Hematopoietic multipotent progenitor cell treated with erythropoietin and hydrocortisone succinate and interleukin-3 and kit ligand, for 4 days (in vitro differentiated cells): ENCODE measurements at places on chromosomes 13 and 19.

GRCh38 chr13:112245179-112245724 is 130.9 kb upstream of the SPACA7 start:
- DNase-seq: no peak

DNA sequence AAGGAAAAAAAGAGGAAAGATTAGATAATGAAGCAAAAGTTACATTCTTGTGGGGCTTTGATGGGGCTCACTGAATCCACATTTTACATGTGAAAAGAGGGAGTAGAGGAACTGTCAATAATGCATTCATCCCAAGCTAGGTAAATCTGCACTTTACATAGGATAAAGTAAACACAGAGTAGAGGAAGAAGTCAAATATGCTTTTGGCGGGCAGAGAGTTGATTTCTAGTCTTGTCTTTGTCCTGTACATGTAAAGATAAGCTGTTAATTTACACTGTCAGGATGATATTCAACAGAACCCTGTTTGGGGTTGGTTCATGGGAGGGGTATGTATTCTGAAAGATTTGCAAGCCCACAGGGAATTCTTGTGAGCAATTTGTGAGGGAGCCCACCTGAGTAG is 18.0 kb upstream of the TNFRSF19 start:
- DNase-seq: no peak

DNA sequence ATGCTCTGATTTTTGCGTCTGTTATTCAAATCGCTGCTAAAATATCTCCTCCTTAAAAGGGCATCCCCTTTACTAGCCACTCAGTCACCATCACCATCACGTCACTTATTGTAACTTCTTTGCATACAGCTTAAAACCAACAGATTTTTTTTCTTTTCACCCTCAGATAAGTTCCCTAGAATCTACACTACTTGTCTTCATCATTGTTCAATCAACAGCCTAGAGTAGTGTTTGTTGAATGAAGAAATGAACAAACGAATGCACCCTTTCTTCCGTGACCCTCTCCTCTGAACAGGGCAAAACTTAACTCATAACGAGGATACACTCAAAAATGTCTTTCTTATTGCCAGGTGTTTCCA is 1.1 kb upstream of the AKAP11 start:
- DNase-seq: no peak

DNA sequence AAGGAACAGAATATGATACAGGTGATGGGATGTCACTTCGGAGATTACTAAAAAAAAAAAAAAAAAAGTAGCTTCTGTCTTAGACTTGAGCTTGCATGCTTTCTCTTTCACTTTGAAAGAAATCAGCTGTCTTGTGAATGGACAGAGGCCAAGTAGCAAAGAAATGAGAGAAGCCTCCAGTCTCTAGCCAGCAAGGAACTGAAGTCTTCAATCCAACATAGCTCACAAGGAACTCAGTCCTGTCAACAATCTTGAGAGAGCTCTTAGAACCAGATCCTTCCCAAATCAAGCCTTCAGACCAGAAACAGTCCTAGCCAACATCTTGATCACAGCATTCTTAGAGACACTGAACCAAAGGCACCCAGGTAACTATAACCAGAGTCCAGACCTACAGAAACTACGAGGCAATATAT is 7.7 kb downstream of the N4BP2L2 start:
- DNase-seq: peak; percentile 61

- DNase-seq: no peak
These were observed 38.4 kb upstream of the PEPD start for GRCh38 chr19:33559996-33560395.

DNA sequence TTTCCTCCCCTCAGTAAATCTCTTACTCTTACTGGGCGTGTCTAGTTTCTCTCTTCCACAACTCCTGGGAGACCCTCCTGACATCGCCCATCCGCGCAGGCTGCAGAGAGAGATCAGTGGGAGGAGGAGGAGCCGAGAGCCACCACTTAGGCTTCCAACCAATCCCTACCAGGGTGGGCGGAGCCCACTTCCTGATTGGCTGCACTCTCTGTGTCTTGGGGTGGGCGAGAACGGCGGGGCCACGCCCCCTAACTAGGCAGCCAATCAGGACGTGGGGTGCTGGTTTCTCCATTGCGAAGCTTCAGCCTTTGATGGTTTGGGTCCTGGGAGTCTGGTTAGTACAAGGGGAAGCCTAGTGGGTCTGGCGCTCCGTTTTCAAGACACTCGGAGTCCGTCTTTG is at the start of gene PMIS2:
TSS of gene PMIS2 (plus strand) at position 326 of the 400 bp plus-strand sequence. CDS start 87 bp downstream, outside the sequence.
- peak; percentile 51 for DNase-seq

DNA sequence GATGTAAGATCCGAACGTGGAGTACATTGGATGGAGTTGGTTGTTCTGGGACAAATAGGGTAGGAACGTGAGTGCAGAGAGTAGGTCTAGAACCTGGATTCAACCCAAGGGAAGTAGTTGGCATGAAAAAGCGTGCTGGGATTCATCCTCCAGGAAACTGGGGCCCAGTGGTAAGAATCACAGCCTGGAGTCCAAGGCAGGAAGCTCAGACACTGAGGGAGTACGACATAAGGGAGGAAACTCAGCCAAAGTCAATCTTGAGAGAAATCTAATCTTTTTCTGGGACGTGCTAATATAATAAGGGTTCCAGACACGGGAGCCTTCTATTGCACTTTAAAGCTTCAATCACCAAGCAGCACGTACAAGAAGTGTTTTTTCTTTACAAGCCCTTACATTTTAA is 46.4 kb downstream of the DLEU7 start:
- no peak for DNase-seq

DNA sequence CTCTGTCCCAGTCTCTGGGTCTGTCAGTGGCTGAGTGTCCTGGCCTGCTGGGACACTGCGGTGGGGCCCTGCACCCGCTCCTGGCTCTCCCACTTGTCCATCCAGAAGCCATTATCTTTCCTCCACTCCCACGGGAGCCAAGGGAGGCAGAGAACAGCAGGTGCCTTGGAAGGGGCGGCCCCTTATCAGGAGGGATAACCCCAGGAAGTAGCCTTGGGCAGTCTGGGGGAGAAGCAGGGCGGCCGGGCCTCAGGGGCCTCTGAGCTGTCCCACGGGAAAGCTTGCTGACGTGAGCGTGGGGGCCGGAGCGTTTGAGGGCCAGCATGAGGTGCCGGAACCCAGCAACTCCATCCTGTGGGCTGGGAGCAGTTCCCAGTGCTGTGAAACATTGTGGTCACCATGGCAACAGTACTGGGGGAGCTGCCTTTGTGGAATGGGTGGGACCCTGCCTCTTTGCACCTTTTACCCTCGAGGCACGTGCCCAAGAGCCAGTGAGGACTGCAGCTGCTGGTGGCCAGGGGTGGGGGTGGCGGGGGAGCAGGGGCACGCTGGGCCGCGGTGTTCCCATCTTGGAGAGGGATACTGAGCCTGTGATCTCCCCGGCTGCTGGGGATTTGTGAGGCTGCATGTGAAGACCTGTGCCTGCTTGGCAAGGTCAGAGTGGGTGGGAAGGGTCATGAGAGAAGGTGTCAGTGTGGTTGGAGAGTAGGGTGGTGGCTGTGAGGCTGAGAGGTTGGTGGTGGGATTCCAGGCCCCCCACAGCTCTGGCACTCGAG is 20.9 kb downstream of the KLHL26 start:
- no peak for DNase-seq

- DNase-seq: no peak
These were observed 2.2 kb downstream of the CBY2 start for GRCh38 chr13:45704211-45704739.

DNA sequence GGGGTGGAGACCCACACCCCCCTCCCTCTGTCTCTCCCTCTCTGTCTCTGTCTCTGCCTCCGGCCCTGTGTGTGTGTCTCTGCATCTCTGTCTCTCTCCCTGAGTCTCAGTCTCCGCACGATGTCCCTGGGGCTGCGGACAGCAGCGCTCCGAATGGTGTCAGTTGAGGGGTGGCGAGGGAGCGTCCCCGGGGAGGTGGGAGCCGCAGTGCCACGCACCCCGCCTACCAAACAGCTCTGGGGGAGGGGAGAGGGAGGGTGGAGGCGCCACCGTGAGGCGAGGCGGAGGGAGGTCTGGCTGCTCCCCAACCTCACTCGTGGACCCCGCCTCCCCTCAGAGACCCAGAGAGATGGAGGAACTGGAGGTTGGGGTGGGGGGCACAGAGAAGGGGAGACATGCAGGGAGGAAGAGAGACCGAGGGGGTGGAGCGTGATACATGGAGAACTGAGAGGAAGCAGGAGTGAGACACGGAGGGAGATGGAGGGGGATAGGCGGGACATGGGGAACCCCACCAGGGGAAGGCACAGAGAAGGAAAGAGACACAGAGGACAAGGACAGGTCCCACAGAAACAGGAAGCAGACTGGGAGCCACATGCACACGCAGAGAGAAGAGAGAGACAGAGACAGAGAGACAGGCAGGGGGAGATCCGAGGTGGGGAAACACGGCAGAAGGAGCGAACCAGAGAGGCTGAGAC is 7.2 kb downstream of the ERFL start:
- no peak for DNase-seq

DNA sequence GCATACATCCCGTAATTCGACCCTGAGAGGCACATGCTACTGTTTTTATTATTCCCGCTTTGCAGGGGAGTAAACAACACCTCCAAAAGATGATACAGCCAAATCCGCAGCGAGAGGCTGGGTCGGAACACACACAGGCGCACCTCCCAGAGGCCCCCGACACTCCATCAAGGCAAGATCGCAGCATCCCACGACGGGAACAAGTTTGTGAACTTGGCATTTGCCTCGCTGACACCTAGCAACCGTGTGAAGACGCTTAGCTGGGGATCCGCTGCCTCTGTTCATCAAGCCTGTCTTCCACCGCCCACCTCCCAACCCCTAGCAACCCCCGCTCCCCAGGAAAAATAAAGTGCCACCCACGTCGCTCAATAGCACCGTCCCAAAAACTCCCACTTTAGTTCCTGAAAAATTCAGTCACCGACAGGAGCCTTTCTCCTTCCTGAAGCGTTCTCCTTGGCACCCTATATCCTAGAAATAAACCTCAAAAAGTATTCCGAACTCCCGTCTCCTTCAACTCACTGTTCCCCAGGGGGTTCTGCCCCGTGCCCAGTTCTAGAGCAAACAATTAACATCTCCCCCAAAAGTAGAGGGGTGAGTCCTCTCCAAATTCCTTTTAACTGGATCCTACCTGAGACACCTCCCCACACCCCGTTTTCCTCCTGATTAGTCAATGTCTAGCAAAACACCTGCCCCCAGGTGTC is 1.7 kb downstream of the GNG7 start:
- no peak for DNase-seq

DNA sequence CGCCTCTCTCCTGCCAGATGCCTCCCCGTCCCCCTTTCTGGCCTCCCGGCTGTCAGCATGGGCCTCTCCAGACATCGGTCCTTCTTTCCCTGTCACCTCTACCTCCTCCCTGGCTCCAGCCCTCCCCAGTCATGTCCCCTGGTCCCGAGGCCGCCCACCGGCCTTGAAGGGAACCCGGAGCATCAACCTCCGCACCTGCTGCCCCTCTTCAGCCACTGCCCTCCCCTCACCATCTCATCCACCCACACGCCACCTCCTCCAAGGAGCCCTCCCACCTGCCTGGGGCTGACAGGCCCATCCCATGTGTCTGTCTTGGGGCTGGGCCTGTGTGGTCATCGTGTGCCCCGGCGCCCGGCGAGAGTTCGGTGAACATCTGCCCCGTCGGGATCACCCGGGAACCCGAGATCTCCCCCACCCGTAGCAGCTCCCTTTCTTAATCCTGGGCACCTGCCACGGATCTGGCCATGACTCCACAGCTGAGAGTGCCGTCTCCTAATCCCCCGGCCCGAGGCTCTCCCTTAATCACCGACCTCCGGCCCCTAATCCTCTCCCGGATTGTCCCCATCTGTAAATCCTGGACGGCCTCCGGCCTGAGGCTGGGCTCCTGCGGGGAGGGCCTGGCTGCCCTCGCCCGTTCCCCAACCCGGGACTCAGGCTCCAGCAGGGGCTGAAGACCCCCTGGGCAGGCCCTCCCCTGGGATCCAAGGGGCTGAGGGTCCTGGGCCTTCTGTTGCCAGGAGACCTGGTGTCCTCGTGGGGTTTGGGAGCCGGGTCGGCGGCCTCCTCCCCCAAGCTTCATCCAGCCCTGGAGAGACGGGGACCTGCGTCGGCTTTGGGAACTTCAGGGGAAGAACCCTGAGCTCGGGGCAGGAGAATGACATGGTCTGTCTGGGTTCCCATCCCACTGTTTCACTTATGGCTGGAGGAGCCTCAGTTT is 5.9 kb downstream of the HCN2 start:
- DNase-seq: no peak
